Activated naive CD8-positive, alpha-beta T cell treated with anti-CD3 and anti-CD28 coated beads for 36 hours (primary cell): ENCODE measurements at places on chromosomes 3 and 15. TPM values are rescaled to one million over a fixed set of nuclear protein-coding genes. Genes with fewer than 3 reads are reported as not detected.

Gene PIGZ
- total RNA-seq = 0.38 TPM

Gene ZBBX
- total RNA-seq = not detected

Gene CFAP100
- not detected for total RNA-seq

Gene C3orf33
- 2.5 TPM for total RNA-seq

Gene MYL3
- not detected for total RNA-seq

Gene GUCA1C
- total RNA-seq = not detected

Gene HYKK
- total RNA-seq = 1.5 TPM

Gene CYP11A1
- 0.31 TPM for total RNA-seq

Gene IQCF5
- total RNA-seq = not detected

Gene GOLGA8M
- total RNA-seq = 1.1 TPM

Gene KBTBD12
- total RNA-seq = not detected

Gene MASP1
- not detected for total RNA-seq

DNA sequence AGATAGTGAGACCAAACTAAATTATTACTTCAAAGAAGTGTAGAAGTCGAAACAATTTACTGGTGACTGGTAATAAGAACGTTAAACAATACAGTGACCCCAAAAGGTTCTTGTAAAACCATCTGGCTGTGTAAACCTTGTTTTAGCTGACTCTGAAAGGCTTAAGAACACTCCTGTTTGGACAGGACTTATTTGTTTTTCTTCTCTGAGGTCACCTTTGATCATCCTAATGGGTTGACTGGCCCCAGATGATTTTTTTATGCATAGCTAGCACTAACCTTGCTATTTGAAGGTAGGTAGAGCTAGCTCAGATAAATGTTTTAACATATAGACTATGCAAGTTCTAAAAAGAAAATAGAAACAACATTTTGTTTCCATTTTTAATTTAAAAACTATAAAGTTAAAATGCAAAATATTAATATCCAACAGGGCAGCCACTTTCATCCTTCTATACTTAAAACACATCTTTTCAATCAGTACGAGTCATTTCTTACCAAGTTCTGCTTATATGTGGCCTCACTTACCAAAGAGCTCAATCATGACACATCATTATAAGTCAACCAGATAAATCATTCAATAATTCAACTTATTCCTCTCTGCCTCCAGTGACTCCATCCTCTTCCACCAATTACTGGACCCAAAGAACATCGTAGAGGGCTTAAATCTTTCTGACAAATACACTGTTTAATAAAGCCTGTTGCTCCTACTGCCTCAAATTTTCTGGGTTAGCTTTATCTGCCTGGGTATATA lies 158.8 kb downstream of the SSR3 start:
- no peak for DNase-seq

- no peak for DNase-seq
These were observed 81.5 kb downstream of the CHST2 start for GRCh38 chr3:143201045-143201444.

DNA sequence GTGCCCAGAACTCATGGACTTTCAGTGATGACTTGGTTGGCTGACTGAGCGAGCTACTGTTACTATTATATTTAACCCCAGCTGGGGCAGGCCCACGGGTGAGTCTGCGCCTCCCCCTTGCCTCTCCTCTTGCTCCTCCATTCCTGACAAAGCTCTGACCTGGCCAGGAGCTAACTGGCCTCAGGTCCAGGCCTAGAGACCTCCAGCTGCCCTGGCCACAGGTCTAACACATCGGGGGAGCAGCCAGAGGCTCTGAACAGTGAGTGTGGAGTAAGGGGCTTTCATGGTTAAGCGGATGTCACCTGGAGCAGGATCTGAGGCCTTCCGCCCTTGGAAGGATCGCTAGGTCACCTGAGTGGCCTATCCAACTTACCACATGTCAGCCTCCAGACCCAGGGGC lies 96.3 kb upstream of the HERC1 start:
- no peak for DNase-seq

DNA sequence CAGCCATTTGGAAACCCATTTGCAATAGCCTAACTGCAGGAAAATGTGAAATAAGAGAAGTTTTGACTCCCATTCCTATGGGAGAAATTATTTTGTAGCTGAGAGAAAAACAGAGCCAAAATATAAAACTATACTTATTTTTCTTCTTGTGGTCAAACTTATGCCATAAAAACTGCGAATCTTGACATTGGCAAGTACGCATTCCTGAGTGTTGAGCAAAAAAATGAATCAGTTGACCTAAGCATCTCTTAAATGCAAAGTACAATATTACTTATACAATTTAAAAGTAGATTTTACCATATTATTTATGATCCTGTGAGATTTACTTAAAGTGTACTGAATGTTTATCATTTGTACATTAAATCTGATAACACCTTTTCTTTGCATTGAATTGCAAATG lies 50.1 kb upstream of the CMC1 start:
- no peak for DNase-seq

GRCh38 chr3:132382267-132382666 lies 35.0 kb upstream of the DNAJC13 start:
- no peak for DNase-seq

DNA sequence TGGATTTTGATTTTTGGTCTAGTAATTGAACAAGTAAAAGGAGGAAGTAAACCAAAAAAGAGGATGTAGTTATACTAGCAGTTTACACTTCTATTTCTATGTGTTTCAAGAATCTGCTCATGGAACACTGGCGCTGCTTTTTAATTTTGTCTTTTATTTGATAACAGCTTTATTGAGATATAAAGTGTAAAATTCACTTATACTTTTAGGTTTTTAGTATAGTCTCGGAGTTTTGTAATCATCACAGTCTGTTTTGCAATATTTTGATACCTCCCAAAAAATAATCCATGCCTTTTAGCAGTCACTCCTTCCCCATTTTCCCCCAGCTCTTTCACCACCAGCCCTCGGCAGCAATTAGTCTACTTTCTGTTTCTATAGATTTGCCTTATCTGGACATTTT lies 18.0 kb downstream of the UBE2E2 start:
- no peak for DNase-seq

DNA sequence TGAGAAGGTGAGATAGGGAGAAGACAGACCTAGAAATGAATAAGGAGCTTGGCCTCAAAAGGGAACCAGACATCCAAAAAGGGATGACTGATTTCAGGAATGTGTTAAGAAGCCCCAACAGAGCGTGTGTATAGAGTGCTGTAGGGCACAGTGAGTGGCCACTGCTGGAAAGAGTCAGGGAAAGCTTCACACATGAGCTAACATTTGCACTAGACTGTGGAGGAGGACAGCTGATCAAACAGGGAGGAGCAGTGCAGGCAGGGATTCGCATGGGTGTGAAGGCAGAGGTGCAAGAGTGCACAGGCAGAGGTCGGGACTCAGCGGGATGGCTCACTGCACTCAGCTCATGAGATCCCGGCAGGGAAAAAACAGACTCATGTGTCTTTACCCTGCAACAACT lies 61.8 kb downstream of the NPTN start:
- no peak for DNase-seq

GRCh38 chr3:32780071-32780734 lies 37.6 kb upstream of the TRIM71 start:
- DNase-seq = no peak

GRCh38 chr3:179811321-179812095 lies 158.7 kb downstream of the USP13 start:
- DNase-seq = peak; percentile 10

DNA sequence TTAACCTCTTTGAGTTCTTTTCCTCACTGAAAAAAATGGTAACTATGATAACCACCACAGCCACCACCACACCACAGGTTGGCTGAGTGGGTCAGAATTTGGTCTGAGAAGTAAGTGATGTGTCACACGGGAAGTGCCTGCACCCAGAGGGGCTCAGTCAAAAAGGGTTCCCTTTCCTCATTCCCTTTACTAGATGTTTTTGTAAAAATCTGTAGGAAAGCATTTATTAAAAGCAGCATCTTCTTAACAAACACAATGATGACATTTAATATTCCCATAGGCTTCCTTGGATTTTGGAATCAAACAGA lies 23.2 kb downstream of the CFAP92 start:
- no peak for DNase-seq

GRCh38 chr15:67080900-67081431 lies 15.6 kb downstream of the SMAD3 start:
- DNase-seq = peak; percentile 48

DNA sequence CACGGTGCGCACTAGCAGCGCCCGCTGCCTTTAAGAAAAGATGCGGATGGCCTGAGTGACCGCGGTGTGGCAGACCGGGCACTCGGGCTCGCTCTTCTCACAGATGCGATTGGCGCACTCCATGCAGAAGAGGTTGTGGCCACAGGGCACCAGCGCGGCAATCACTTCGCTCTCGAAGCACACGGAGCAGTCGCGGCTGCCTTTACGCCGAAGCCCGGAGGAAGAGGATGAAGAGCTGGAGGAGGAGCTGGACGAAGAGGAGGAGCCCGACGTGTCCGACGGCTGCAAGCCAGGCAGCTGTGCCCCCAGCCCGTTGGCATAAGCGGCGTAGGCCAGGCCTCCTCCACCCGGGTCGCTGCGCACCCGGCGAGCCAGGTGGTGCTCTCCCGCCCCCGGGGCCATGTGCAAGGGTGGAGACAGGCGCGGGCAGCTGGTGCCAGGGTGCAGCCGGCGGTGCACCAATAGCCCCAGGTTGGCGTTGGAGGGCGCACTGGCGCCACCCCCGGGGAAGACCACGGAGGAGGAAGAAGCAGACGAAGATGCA lies 2.6 kb downstream of the MEX3B start:
- DNase-seq = no peak

- no peak for DNase-seq
These were observed 64.2 kb upstream of the FNDC3B start for GRCh38 chr3:171974986-171975837.

GRCh38 chr3:117955196-117955595 lies 1079.5 kb downstream of the IGSF11 start:
- DNase-seq = no peak

GRCh38 chr3:12268049-12268735 lies 20.7 kb upstream of the PPARG start:
- no peak for DNase-seq

- DNase-seq = no peak
These were observed 107.4 kb downstream of the ADAMTS17 start for GRCh38 chr15:100234158-100235029.

DNA sequence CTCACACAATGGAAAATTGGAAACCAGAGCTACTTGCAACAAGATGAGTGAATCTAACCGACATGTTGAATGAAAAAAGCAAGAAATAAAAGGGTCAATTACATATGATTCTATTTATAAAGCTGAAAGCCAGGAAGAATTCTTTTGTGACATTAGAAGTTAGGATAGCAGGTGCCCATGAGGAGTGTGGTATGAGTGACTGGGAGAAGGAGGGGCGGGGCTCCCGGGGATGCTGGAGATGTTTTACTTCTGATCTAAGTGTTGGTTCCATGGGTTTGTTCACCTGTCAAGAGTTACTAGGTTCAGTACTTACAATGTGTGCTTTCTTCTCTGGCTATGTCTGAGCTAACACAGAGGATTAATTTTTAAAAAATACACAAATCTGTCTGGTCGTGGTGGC lies 60.8 kb downstream of the NSMCE3 start:
- DNase-seq = no peak

DNA sequence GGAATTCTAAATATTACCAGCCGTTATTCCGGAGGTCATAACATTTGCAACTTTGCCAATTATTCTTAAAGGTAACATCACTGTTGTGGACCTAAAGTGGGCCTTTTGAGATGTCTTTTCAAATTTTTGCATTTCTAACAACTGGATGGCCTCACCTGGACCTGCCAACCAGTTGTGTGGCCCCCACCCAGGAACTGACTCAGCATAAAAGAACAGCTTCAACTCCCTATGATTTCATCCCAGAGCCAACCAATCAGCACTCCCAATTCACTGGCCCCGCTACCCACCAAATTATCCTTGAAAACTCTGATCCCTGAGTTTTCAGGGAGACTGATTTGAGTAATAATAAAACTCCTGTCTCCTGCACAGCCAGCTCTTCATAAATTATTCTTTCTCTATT lies 489.7 kb upstream of the LMCD1 start:
- DNase-seq = no peak

DNA sequence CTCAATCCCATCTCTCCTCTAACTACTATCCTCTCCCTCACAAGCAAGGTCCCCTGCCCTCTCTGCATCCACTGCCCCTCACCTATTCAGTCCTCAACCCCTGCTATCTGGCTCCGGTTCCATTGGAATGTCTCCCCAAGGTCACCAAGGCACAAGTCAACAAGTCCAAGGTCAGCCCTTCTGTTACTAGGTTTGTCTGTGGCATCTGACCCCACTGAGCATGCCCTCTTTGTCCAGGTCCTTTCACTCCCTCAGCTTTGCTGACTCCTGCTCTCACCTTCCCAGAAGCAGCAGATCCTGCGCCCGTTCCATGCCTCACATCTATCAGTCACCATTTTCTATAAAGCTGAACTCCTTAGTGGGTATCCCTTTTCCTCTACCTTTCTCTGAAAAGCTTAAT lies 8.3 kb upstream of the SEMA7A start:
- DNase-seq = no peak

- no peak for DNase-seq
These were observed 596.3 kb downstream of the AGBL1 start for GRCh38 chr15:86676002-86676401.

DNA sequence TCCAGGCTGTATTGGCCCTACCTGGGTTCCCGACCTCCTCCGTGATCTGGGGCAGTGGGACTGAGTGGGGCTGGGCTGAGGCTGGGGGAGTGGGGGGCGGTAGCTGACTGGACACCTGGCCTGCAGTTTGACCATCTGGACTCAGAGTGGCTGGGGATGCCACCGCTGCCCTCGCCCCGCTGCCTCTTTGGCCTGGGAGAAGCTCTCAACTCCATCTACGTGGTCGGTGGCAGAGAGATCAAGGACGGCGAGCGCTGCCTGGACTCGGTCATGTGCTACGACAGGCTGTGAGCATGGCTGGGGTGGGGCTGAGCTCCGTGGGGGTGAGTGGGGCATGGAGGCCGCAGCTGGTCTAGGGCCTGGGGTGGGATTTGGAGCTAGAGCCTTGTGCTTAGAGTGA lies 2.7 kb downstream of the KLHL40 start:
- no peak for DNase-seq

GRCh38 chr3:185741586-185741985 lies 83.3 kb downstream of the IGF2BP2 start:
- no peak for DNase-seq

- DNase-seq = no peak
These were observed 12.6 kb upstream of the FBN1 start for GRCh38 chr15:48657950-48658591.

- DNase-seq = no peak
These were observed 94.4 kb upstream of the FAM174B start for GRCh38 chr15:92749946-92750345.

DNA sequence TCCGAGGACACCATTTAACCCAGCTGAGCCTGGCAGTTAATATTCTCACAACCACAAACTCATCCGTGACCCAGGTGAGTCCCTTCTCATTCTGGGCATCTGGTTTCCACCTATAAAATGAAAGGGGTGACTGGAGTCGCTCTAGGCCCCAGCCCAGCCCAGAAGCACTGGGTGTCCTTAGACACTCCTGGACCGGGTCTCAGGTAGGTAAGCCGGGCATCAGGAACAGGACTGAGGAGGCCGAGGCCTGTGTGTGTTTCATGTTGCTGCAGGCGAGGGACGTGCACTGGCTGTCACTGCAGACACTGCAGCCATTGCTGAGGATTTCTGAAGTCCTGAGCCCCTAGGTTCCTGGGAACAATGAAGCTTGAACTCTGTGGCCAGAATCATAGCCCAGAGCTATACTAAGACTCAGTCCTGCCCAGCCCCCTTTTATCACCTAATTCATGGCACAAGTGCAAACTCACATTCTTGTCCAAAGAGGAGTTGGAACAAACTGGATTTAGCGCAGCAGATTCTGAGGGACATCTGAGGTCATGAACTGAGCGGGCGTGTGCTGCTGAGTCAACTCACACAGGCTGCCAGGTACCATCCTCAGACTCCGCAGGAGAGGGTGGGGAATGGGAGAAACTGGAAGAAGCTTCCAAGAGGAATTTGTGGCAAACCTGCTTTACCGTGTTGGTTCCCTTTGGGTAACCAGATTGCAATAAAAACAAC lies 184.9 kb downstream of the FAM43A start:
- no peak for DNase-seq
